ENCODE measurements at places on chromosomes 13 and 19. TPM values are rescaled to one million over a fixed set of nuclear protein-coding genes. Genes with fewer than 3 reads are reported as not detected.

Gene ZGLP1
- 1.3 TPM for total RNA-seq

Gene CXCL17
- total RNA-seq, result not detected

Gene ZNF880
- total RNA-seq, result 10.9 TPM

Gene LPAR6
- total RNA-seq, result 3.9 TPM

Gene ZFP30
- total RNA-seq, result 22.0 TPM

Gene ZNF649
- 4.3 TPM for total RNA-seq

Gene IGSF23
- not detected for total RNA-seq

- DNase-seq, result no peak
Observed at GRCh38 chr13:94311893-94312292, 167.6 kb downstream of the DCT start.

DNA sequence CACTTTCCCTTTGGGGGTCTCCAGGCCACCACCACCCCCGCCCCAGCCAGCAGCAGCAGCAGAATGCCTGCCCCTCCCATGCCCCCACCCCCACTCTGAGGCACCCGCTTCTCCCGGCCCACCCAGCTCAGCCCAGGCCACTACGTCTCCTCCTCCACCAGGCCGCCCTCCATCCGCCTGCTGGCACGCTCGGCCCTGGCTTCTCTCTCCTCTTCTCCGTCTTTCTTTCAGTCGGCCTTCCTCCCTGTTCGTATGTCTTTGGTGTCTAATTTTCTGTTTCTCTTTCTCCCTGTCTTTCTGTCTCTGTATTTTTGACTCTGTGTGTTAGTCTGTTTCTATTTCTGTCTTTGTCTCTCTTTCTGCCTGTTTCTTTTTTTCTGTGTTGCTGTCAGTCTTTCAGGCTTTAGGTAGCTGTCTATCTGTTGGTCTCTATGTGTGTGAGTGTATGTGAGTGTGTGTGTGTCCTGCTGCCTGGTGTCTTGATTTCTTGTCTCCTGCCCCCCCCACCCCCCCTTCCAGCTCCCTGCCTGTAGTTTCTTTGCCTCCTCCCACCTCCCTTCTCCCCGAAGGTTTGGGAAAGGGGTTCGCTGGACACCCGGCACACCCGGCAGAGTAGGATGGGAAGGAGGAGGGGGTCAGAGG is at the start of gene LGI4:
LGI4 (minus strand) TSS at position 459 of the 642 bp plus-strand sequence; CDS start at position 80, 379 bp downstream.
- no peak for DNase-seq

DNA sequence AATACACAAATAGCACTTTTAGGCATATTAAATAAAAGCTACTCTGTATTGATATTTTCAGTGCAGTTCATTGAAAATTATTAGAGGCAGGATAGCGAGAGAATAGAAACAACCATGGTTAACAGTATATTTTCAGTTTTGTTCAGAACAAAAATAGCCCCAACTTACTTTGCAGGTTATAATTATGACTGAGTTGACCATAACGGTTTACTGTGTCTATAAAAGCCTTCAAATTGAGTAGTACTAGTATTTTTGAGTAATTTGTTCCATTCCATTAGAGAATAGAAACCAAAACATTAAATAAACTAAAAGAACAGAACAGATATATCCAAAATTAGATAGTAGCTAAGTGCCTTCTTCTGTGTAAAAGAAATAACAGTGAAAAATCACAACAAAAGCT is 1108.4 kb upstream of the PCDH20 start:
- no peak for DNase-seq

DNA sequence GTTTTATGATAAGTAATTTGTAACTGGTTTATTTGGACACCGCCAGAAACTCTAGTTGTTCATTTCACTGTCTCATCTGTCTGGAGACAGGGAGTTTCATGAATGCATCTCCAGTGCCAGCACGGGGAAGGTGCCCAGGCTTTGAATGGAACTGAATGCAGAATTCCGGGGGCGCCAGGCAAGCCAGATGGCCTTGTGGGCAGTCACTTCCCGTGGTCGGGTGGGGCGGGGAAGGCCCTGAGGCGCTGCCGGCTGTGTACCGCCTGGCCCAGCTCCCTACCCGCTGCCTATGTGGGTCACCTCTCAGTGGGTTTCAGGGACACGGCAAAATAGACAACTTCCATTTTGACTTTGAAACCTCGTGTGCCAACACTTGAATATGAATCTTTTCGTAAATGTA is 28.8 kb upstream of the MCF2L start:
- DNase-seq, result no peak

GRCh38 chr13:72552731-72553130 is 174.7 kb downstream of the MZT1 start:
- DNase-seq, result no peak

GRCh38 chr13:111187960-111188541 is 72.9 kb downstream of the ARHGEF7 start:
- DNase-seq, result no peak

DNA sequence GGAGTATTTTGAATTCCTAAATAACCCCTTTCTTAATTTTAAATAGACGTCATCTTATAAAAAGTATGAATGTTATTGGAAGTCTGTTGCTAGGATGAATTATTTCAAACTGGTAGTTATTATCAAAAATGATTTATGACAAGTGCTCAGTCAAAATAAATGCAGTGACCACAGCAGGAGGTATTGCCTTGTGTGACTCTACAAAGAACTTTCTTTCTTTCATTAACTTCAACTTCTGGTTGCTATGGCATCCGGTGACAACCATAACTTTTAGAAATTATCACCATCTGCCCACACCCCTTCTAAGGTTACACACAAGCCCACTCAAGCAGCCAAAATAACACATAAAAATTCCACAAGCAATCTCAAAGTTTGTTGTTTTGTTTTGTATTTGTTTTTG is 189.9 kb downstream of the DACH1 start:
- no peak for DNase-seq

- DNase-seq, result no peak
Observed at GRCh38 chr19:11338569-11339253, 746 bp downstream of the RAB3D start.

DNA sequence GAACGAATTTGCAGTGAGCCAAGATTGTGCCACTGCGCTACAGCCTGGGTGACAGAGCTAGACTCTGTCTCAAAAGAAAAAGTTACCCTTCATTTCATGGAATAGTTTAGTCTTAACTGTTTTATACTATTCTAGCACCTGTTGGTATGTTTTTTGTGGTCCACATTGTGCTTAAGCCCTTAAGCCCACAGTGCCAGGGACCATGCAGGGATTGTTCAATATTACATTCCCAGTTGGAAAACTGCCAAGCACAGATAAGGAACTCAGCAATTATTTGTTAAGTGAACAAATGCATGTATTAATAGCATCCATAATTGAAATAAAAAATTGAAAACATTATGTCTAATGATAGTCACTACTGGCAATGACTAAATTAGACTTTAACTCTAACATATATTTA is 193.5 kb downstream of the PCDH17 start:
- DNase-seq, result no peak

GRCh38 chr13:25677956-25678355 is 306.2 kb downstream of the ATP8A2 start:
- DNase-seq, result no peak

DNA sequence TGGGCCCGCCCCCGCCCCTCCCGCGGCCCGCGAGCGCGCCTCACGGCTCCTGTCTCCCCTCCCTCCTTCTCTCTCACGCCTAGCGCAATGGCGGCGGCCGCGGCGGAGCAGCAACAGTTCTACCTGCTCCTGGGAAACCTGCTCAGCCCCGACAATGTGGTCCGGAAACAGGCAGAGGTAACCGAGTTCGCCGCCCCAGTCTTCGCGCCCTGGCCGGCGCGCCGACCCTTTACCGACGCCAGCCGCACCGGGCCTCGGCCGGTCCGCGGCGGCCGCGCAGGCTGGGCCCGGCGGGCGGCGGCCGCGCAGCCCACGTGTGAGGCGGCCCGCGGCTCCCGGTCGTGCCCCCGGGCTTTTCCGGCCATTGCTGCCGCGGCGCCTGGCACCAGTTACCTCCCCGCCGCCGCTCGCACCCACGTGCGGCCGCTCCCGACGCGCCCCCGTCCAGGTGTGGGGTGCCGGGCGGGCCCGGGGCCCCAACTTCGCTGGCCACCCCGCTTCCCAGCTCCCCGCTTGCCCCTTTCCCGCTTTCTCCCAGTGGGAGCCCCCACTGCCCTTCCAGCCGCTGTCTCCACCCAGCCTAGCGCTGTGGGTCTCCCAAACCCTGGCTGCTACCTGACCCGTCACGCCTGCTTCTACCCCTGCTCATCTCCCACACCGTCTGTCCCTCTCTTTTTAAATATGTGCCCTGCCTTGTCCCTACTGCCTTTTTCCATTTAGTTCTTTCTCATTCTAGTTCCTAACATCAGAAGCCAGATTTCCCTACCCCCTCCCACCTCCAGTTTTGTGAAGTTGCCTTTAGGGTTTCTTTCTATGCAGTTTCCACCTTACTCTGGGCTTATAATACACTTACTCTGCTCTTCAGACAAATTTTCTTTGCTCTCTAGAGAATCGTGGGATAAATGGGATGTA is 23.4 kb downstream of the IPO5 start:
- no peak for DNase-seq

DNA sequence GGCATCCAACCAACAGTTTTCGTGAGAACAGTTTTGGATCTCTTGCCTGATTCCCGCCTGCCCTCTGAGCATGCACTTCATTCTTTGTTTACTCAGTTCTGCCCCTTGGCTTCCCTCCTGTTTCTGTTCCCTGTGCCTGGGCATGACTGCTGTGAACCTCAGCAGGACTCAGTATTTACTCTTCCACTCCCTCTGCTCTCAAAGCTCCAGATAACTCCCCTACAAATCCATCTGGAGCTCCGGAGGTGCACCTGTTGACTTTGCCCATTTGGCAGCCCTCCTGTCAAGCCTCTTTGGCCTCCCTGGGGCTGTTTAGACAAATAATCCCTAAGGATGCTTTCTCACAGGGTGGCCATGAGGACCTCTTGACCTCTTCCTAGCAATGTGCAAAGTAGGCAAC is 34.2 kb upstream of the ARGLU1 start:
- DNase-seq, result no peak

DNA sequence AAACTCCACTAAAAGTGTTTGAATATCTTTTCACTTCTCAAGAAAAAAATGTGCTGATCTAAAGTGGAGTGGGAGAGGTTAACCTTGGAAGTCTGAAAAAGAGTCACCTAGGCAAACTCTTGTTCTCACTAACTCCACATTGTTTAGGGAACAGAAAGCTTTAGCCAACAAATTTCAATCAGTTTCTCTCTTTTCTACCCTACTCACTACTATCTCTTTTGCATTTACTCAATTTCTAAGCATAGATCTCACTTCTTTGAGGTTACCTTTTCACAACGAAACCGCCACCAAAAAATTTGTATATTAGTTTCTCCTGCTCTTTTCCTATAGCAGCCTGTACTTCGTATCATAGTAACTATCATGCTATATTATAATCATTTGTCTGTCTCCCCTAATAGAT is 6.3 kb downstream of the NHLRC3 start:
- DNase-seq, result no peak

DNA sequence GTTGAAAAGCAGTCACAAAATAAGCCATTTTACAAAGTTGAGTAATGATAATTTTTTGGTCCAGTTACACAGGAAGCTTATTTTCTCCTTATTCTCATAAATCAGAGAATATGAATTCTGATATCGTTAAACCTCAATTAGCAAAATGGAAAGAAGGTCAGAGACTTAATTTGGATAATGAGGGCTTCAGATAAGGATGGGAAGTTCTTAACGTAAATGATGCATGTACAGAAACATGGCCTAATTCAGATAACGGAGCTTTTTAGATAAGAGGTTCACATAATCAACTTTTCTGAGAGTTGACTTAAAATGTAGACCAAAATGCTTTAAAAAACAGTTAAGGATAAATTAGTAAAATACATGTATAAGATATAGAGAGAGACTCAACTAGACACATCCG is 746.3 kb upstream of the SLC10A2 start:
- DNase-seq, result no peak

DNA sequence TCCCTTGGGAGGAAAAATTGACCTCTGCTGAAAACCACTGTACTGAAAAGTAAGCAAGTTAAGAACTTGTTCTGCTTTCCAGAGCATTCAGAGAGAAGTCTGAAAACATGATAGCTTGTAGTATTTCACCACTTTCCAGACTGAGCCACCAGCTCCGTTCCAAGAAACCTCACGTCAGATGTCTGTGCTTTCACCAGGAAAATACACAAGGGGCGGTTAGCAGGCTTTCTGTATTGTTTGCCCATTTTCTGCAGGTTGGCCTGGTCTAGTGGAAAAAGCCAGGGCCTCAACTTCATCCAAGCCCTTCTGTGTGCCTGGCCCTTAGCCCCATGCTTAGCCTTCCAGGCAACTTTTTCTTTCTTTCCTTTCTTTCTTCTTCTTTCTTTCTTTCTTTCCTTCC is 36.4 kb downstream of the RXFP2 start:
- no peak for DNase-seq

DNA sequence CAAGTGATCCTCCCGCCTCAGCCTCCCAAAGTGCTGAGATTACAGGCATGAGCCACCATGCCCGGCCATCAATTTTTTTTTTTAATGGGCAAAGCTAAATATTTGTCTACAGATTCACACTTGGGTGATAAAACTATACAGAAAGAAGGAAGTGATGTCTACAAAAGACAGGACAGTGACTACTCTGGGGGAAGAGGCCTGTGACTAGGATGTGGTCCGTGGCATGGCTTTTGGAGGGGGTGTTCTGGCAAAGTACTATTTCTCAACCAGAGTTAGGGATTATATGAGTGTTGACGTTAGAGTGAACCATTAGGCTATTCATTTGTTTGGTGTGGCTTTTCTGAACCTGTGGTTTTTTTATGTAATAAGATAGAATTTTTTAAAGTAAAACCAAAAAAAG is 42.7 kb downstream of the INSR start:
- DNase-seq, result no peak

- DNase-seq, result no peak
Observed at GRCh38 chr13:109361562-109362289, 424.7 kb downstream of the IRS2 start.

DNA sequence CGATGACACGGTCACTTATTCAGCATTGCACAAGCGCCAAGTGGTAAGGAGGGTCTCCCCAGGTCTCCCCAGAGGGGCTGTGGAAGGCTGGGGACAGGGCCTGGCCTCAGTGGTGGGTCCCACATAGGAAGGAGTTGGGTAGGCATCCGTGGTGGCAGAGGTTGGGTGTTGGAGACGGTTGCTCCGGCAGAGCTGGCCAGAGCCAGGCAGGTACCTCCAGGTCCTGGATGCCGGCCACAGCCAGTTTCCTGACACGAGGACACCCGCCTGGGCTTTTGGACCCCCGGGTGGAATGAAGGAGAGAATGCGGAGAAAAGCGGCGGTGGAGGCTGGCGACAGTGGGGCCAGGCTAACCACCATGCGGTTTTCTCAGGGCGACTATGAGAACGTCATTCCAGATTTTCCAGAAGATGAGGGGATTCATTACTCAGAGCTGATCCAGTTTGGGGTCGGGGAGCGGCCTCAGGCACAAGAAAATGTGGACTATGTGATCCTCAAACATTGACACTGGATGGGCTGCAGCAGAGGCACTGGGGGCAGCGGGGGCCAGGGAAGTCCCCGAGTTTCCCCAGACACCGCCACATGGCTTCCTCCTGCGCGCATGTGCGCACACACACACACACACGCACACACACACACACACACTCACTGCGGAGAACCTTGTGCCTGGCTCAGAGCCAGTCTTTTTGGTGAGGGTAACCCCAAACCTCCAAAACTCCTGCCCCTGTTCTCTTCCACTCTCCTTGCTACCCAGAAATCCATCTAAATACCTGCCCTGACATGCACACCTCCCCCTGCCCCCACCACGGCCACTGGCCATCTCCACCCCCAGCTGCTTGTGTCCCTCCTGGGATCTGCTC is 1.3 kb upstream of the FFAR1 start:
- DNase-seq, result no peak
